ENCODE measurements at places on chromosomes 7 and 10. TPM values are rescaled to one million over a fixed set of nuclear protein-coding genes. Genes with fewer than 3 reads are reported as not detected.

- no peak for DNase-seq
These were observed 6.5 kb downstream of the DIP2C start for GRCh38 chr10:682931-683447.

The TAS2R41 gene
- not detected for total RNA-seq

DNA sequence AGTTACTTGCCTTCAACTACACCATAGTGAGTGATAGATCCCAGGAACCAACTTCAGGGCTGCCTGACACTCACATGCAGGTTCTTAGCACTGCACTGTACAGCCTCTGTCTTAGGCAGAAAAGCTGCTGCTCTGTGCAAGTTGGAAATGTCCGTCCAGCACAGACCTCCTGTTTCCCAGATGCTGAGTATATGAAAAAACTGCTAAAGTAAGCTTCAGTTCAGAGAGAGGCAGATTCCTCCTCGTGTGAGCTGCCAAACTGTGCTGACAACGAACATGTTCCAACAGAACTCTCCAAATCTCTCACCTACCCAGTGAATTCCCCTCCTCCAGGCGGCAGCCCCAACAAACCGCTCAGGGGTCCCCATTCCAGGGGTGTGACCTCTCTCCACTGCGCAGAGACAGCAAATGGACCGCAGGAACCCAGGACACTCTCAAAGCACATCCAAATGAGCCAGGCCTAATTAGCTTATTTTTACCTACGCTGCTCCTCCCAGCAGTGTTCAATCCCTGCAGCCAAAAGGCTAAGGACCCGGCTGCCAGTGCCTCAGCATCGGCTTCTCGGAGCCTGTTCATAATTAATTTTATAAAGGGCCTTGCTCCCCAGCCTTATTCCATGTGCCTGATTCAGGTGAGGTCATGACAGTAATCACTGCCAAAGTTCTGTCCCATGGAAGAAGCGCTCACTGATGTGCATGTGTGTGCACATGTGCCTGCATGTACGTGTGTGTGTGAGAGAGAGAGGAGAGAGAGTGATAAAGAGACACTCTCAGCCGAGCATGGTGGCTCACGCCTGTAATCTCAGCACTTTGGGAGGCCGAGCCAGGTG, 159.5 kb upstream of the AUTS2 start:
- no peak for DNase-seq

- no peak for DNase-seq
These were observed 760 bp downstream of the CBX3 start for GRCh38 chr7:26202019-26202990.

GRCh38 chr10:78281627-78282026, 248.0 kb downstream of the RPS24 start:
- DNase-seq = no peak

The LRRC4 gene
- total RNA-seq = 13.4 TPM

GRCh38 chr10:4532467-4532866, 293.5 kb upstream of the AKR1E2 start:
- DNase-seq = no peak

The CDC14C gene
- total RNA-seq = not detected

DNA sequence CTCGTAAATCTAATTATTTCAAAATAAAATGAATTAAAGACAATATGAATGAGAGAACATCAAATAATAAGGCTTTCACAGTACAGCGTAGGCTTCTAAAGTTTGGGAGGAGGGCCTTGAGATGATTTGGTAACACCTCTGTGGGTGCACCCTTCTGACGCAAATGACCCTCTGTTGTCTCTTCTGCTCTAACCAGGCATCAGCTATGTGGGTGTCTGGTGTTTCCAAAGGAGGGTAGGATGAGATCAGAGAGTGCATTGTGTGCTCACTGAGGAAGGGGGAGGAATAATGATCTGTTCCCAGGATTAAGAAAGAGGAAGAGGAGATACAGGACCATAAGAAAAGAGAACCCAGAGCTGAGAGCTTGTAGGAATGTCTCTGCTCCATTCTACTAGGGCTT, 420.4 kb downstream of the SDK1 start:
- DNase-seq = no peak

DNA sequence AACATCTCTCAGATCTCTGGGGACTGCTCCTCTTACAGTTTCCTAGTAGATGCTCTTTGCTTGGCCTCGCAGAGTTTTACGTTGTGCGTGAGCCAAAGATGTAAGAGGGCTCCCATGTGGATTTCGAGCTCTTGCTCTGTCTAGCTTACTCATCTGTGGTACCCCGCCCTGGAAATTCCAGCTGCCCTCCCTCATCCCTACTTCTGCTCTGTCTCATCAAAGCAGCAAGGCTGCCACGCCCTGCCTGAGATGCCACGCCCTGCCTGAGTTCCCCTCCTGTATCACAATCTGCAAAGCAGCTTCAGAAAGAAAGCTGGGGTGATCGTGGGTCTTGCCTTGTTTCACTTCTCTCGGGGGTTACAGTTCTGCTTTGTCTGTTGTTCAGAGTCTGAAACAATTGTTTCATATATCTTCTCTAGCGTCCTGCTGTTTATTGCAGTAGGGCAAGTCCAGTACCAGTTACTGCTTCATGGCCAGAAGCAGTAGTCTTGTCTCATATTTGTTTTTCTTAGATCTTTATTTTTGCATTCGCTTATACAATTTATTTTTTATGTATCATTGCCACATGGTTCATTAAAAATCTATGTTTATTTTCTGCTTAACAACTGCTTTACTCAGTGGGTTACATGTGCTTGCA, 36.1 kb upstream of the CCNY start:
- peak; percentile 5 for DNase-seq

The SLC13A1 gene
- not detected for total RNA-seq

GRCh38 chr10:84194424-84195043, at the start of gene CDHR1:
TSS of gene CDHR1 (plus strand) at chr10:84194537. CDS start at chr10:84194761, 224 bp downstream.
- no peak for DNase-seq

DNA sequence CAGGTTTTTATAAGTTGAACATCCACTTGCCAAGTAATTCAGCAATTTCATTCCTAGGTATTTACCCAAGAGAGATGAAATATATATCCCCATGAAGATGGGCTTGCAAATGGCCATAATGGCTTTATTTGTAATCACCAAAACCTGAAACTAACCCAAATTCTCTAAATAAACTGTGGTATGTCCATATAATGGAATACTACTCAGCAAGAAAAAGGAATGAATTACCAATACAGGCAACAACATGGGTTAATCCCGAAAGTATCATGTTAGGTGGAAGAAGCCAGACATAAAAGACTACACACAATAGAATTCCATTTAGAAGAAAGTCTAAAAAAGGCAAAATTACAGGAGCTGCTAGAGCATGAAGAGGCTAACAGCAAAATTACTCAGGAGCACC, 101.4 kb upstream of the PPP2R2D start:
- DNase-seq = no peak

- no peak for DNase-seq
These were observed 3.8 kb upstream of the ADAMTS14 start for GRCh38 chr10:70668454-70668970.

The HTRA1 gene
- total RNA-seq = 15.8 TPM

DNA sequence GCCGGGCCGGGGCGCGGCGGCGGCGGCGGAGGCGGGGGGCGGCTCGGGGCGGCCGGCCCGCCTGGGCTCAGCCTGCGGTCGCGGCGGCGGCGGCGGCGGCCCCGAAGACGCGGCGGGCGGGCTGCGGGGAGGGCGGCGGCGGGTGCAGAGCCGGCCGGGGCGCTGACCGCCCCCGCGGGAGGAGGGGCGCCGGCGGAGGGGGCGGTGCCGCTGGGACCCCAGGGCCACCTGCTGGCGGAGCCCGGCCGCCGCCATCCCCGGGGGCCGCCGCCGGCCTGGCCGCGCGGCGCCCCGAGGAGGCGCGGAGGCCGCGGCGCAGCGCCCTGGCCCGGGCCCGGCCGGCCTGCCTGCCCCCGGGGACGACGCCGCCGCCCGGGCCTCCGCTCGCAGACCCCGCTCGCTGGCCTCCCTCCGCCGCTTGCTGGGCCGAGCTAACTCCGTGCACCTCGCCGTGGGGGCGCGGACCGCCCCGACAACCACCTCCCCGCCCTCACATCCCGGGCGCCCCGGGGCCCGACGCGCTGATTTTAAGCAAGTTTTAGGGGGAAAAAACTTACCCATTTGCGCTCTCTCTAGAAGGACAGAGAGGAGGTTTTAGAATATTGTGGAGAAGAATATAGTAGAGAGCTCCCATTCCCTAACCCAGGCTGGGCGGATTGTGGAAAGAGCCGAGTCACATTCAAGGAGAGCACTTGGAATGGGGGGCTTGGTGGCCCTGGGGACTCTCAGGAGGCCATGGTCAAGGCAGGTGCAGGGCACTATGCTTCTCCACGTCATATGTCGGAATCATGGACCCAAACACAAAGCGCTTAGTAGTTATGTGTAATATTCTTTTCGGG, at the start of gene BEND7:
Gene BEND7, minus strand, starts transcription at position 140 of the 839 bp plus-strand sequence. CDS start 481 bp downstream, outside the sequence.
- peak; percentile 55 for DNase-seq

GRCh38 chr7:64999165-65000004, 7.1 kb downstream of the ERV3-1 start:
- DNase-seq = no peak

The FOXP2 gene
- 0.43 TPM for total RNA-seq

The NPY4R2 gene
- not detected for total RNA-seq

- DNase-seq = no peak
These were observed 127.0 kb downstream of the SRPK2 start for GRCh38 chr7:105261689-105262088.

DNA sequence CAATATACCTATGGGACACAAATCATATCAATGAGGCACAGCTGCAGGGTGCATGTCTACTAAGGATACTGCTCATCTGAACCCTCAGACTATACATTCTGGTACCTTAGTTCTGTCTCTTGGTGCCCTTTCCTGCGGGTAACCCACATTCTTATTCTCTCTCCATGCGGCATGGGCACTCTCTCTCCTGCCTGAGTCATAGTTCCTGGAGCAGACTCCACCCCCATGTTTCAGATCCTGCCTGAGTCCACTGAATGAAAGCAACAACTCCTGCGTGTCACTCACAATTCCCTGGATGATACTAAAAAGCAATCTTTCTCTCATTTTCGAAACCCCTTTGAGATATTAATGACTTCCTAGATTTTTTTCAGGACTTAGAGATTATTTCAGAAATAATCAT, 653.1 kb upstream of the C7orf33 start:
- no peak for DNase-seq

DNA sequence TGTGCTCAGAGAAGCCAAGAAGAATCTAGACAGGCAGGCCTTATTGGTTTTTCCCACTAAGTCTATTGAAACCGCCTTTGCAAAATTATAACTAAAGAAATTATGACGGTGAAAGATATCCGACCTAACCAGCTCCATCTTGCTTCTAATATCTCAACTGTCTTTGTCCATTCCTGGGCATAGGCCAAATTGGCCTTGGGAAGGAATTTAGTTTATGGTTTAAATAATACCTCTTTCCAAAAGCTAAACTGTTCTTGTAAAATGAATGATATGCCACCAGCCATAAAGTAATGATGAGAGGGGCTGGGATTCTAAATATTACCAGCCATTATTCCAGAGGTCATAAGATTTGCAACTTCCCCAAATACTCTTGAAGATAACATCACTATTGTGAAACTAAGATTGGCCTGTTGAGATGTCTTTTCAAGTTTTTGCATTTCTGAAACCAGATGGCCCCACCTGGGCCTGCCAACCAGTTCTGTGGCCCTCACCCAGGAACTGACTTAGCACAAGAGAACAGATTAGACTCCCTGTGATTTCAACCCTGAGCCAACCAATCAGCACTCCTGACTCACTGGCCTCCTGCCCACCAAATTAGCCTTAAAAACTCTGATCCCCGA, 41.2 kb upstream of the SLC35G1 start:
- no peak for DNase-seq

DNA sequence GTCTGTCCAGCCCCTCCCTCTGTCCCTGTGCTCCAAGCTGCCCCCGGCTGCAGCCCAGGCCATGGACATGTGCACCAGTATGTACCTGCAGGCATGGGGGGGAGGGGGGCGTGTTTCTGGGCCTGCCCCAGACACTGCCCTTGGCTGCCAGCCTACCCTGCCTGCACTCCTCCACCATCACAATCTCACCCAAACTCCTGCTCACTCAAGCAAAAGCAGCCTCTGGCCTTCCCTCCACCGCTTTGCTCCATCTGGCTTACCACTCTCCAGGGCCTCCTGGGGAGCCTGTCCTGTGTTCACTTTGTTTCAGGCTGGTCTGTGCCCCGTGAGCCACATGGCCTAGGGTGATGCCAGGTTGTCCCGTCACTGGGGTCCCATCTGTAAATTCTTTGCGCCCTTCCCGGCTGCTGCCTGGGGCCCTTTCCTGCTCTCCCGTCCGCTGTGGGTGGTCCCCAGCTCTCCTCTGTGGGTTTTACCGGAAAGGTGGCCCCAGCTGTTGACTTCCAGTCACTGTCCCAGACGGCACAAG, 33.3 kb upstream of the PPIF start:
- no peak for DNase-seq

DNA sequence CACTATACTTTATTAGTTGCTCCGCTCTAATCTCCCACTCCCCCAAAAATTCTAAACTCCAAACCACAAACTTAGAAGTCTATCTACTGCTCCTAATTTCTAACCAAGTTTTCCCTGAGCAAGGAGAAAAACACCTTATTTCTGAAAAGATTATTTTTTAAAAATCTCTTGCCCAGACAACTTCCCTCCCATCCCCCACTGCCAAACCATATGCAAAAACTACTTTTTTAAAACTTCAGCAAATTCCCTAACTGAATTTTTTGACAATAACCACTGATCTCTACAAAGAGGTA, 1.9 kb downstream of the UBE2H start:
- no peak for DNase-seq

DNA sequence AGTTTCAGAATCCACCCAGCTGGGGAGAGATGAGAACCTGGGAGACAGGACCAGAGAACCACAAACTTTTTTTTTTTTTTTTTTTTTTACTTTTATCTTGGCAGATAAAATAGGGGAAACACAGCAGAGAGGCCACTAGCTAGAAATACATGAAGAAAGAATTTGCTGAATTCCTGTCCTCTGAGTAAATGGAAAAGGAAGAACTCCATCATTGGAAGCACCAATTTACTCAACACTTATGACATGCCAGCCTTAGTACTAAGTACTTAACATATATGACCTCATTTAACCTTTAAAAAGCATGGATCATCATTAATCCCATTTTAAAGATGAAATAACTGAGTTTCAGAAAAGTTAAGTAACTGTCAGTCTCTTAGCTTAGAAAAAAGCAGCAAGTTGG, 343.0 kb upstream of the NPSR1 start:
- DNase-seq = no peak

DNA sequence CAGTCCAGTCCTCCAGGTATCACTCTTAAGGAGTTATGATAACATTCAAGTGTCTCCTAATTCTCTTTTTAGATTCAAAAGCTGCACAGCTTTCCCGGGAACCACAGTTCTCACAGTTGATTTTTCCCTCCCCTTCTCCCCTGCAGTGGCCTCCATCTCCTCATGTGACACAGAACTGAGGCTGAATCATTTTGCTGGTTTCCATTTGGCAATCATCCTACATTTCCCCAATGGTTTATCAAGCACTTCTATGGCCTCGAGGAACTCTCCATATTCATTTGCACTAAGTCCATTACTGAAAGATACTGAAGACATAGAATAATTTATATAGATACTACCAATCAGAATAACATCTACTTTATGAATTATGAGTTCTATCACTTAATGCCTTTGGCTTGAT, 484.9 kb downstream of the GPAM start:
- no peak for DNase-seq

DNA sequence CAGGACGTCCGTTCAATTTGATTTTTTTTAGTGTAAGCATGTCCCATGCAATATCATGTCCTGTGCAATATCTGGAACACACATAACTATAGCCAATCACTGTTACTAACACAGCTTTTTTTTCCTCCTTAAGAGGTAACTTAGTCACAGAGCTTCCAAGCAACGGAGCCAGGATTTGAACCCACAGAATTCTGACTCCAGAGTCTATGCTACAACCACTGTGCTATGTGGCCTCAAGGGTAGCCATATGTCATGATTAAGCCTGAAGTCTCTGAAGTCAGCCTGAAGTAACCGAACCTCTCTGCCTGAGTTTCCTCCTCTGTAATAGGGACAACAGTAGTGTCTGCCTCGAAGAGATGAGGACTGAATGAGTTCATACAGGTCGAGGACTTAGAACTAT, 42.2 kb upstream of the TCF7L2 start:
- no peak for DNase-seq

All from H1 (cell line).